ENCODE measurements at places on chromosomes 5 and 9.
A peak's percentile ranks its signal among the peaks of the same experiment; 100 is the strongest.

DNA sequence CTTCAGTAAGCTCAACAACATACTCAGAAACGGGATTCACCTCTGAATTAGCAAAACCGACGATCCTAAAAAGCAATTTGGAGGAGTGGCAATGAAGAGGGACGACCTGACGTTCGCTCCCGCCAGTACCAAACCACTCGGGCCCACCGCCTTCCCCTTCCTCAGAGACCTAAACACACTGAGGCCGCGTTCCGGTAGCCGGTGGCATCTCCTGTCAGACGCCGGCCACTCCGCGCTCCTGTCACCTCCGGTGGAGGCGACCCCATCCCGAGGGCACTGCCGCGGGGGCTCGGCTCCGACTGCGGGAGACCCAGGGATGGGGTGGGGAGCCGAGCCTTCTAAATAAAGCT lies 617 bp downstream of the PPP6C start:
- DNase-seq = no peak

GRCh38 chr9:13568841-13569601 lies 289.5 kb upstream of the MPDZ start:
- no peak for DNase-seq

DNA sequence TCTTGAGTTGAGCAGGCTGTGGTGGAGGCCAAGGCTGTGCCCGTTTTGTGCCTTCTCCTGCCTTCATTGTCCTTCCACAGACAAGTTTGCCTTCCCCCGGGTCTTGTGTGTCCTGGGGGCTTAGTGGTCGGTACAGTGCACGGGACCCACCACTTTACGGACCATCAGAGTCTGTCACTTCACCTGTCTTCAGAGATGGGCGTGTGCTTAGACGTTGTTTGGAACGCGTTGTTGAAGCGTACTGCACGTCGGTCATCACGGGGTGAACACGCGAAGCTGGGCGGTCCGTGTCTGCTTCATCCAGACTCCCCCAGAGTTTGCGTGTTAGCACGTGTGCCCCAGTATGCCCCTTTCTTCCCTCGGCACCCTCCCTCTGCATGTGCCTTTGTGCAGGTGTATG lies 24.8 kb downstream of the CEP72 start:
- DNase-seq = no peak

DNA sequence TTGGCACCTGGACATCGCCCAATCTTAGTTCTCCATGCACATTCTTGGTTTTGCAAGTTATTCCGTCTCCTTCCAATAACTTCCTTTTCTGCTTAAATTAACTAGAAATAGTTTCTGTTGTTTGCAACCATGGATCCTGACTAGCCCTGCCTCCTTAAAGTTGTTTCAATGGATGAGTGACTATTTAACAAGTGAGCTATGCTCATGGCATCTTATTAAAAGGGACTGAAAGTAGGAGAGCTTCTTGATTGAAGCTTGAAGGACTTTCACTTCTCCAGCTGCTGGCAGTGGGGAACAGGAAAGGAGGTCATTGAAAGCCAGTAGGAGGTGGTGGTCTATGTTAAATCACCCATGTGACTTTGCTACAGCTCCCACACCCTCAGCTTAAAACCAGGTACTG lies 466.8 kb downstream of the ARHGEF28 start:
- DNase-seq = no peak

- peak; percentile 84 for DNase-seq
These were observed 78.1 kb upstream of the UBTD2 start for GRCh38 chr5:172361566-172362238.

GRCh38 chr5:105616599-105616998 lies 2054.0 kb upstream of the NUDT12 start:
- no peak for DNase-seq

GRCh38 chr9:36542355-36542754 lies 30.3 kb upstream of the MELK start:
- DNase-seq = no peak

DNA sequence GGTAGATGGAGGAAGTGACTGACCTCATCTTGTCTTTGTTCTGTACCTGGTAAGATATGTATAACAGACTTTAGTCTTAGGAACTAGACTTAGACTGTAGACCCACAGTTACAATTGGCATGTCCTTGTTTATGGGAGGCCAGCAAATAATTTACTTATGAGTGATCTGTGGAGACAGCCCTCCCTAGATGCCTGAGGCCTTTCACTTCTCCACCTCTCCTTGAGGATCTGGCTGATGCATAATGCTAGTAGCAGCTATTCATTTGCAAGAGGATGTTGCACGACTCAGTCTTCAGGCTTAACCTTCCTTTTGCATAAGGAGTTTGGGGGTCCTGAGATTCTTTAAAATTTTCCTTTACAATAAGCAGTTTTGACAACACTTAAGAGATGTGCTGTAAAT lies 100.7 kb downstream of the YTHDC2 start:
- no peak for DNase-seq

DNA sequence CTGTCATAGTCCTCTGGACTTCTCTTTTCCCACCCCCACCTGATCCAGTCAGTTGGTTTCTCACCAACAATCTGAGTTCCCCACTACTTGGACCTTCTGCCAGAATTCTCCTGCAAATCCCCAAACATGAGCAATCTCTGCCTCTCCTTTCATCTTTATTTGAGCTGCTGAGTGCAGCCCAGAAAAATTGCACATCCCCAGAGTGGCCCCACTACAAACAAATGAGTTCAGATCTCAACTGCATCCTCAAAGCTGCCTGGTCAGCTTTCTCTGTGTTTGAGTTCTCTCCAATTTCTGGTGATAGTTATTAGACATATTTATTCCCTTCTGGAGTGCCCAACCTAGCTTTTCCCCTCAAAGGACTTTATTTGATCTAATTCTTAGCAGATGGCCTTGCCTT lies 102.2 kb downstream of the PSAT1 start:
- no peak for DNase-seq

- no peak for DNase-seq
These were observed 21.3 kb downstream of the NAIF1 start for GRCh38 chr9:128045831-128046230.

DNA sequence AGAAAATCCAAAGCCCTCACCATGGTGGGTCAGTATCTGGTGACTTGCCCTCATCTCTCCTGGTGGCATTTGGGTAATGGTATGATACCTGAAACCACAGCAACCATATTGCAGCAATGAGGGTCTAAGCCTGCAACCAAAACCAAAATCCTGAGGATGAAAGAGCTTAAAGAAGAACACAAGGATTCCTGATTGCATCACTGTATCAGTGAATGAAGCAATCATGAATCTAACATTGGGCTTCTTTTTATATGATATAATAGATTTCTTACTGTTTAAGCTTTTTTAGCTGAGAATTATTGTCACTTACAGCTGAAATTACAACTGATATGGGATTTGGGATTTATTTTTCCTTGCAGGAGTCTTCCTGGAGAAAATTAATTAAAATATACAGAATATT lies 269.9 kb downstream of the MEF2C start:
- DNase-seq = no peak

GRCh38 chr5:161471211-161471950 lies 75.1 kb downstream of the GABRB2 start:
- no peak for DNase-seq

DNA sequence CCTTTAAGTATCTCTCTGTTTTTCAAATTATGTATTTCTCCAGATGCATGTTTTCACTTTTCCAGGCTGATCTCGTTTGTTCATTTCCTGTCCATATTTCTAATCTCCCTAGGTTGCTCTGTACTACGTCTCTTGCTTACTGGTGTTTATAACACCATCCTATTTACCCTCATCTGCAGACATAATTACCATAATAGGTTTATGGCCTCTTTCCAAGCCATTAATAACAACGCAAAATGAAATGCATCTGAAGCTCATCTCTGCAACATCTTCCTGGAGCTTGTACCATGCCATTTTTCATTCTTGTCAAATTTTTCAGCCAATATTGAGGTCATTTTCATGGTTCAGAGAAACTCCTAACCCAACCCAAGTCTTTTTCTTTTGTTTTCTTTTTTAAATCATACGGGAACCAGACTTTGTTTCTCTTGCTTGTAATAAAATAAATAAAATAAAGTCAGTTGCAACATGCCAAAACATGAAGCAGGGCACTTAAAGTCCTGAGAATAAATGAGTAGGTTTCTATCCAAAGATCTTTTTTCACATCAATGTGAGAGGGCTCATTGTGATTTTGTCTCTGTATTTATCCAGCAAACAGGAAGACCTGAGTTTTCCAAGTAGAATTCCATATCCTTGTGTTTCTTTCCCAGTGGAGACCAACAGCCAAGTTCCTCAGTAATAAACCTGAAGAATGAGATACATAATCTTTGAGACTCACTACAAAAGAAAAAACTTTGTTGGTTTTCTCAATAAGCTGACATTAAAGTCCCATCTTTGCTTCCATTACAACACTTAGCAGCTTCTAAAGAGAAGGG lies 37.0 kb downstream of the DPYSL3 start:
- DNase-seq = no peak

GRCh38 chr9:133564451-133565116 lies 30.1 kb downstream of the ADAMTSL2 start:
- DNase-seq = no peak

GRCh38 chr5:109567374-109568044 lies 122.2 kb upstream of the MAN2A1 start:
- no peak for DNase-seq

- no peak for DNase-seq
These were observed 123.5 kb downstream of the TSSK1B start for GRCh38 chr5:113311301-113311700.

DNA sequence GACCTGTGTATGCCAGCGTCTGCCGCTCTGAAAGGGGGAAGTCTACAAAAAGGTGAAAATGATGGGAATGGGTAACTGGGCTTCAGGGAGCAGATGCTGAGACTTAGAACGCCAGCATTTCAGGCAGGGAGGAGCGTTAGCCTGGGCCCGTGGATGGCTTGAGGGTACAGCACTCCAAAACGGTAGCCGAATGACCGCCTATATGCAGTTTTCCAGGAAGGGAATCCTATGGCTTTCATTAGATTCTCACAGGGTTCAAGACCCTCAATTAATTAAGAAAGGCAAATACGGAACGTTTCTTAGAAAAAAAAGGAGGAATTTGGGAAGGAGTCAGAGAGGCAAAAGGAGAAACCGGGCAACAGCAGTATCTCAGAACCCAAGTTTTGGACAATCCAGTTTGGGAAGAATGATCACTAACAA lies 639 bp downstream of the AMACR start:
- no peak for DNase-seq

DNA sequence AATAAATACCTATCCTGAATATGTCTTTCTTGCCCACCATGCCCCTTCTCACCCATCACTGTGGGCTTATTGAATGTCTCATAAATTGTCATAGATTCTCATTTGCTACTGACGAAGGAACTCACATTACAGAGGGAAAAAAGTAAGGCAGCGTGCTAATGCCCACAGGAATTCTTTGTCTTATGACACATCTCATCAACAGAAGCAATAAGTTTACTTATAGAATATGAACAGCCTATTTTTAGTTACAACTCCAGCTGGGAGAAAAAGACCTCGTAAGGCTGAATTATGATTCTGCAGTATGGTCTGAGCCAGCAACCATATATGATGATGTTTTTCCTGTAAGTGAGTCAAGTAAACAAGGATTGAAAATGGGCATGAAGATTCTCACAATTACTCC lies 22.4 kb upstream of the ATG10 start:
- no peak for DNase-seq

DNA sequence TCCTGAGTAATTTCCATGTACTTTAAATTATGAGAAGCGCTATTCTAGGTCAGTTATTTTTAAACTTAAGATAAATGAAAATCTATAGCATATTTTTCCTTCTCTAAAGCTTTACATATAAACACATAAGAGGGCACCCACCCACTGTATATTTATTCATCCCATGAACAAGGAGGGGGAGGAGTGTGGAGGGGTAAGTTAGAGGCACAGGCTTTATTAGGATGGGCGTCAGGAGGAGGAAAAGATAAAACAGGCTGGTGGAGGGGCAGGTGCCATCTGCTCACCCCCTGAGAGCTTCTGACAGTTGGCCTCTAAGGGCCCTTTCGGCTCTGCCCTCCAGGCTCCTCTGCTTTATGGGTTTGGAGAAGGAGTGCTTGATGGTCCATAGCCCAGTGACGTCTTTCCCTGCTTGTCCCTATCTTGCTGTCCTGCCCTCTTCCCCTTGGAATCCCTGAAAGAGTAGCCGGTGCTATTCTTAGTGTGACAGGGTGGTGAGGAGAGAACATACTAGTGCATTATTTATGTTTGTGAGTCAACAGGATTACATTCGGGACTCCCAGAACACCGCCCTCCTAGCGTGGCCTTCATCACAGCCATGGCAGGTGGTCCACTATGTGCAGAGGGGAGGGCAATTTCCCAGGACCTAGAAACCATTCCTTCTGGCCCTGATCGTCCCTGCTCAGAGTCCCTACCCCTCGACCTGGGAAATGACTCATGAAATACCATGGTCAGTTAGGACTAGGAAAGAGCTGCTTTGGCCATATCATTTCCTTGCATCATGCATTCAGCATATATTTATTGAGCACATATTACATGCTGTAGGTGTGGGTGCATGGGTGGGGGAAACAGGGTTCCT lies 7.9 kb upstream of the SYNPO start:
- no peak for DNase-seq

GRCh38 chr5:177600508-177601018 lies 631 bp downstream of the B4GALT7 start:
- no peak for DNase-seq

DNA sequence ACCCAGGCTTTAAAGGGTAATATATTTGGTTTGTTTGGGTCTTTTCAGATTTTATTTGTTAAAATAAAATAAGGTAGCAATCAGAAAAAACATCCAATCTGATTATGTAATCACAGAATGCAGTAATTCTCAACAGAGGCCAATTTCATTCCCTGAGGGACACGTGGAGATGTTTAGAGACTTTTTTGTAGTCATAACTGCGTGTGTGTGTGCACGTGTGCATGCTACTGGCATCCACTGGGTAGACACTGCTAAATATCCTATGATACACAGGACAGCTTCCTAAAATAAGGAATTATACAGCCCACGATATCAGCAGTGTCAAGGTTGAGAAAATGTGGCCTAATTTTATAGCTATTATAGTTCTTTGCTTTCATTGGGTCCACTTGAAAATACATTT lies 180.8 kb upstream of the KLF9 start:
- DNase-seq = no peak

- no peak for DNase-seq
These were observed 663.6 kb upstream of the ZNF608 start for GRCh38 chr5:125409861-125410536.

DNA sequence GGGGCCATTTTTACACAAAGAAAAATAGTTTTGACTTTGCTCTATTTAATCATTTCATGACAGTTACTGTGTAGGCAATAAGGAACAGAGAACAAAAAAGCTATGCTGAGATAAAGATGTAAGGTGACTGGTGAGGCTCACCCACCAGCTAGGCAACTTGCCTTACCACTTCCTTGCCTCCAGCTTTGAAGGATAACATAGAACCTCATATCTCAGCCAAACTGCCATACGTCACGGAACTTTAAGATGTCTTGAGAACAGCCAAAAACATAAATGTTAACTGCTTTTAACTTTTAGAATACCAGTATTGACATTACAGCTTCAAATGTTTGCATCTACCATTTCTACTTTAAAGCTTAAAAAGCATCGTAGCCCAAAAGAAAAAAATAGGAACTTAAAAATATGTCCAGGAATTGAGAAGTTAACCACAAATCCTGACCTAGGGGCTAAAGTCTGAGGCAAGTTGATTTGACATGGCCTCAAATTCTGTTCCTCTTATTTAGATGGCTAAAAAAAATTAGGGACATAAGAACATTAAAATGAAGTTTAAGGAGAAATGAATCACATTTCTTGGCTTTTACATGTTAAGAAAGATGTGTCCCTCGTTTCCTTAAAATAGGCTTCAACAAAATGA lies 7.7 kb upstream of the GCNT4 start:
- no peak for DNase-seq

GRCh38 chr5:80987078-80987766 lies 27.1 kb downstream of the RASGRF2 start:
- no peak for DNase-seq

- DNase-seq = no peak
These were observed 162.2 kb downstream of the GADD45G start for GRCh38 chr9:89766991-89767390.

Data from GOT3 (cell line).